ENCODE measurements at places on chromosomes 16 and 17. TPM values are rescaled to one million over a fixed set of nuclear protein-coding genes. Genes with fewer than 3 reads are reported as not detected.

DNA sequence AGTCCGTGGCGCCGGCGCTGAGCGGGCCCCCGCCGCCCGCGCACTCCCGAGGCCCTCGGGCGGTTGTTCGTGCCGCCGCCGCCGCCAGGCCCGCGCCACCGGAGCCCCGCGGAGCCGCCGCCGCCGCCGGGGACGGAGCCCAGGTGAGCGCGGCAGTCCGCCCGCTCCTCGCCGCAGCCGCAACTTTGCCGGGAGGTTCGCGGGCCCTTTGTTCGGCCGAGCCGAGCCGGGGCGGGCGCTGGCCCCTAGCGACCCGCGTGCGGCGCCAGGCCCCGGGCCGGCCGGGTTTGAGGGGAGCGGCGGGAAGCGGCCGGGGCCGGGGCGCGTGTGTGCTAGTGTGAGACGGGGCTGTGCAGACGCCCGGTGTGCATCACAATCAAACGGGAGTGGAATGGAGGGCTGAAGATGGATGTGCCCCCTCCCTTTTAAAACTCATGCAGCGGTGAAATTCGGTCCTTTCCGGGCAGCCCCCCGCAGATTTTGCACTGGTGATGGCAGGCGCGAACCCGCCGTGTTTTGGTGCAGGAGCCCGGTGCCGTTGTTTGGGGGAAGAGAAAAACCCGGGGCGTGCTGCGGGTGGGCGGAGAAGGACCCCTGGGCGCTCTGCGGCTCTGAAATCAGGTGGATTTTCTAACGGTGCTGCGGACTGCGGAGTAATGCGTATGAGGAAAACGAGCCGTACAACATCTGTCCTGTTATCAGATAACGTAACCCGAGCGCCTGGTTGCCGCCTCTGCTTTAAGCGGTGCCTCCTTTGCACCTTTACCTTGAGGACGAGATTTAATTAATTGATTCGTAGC is 823 bp downstream of the TNRC6C start:
- peaks cover 13% of the 10 kb centered on the region for H3K36me3 ChIP-seq
- H3K27ac ChIP-seq = peak overlapping the region; percentile 92
- DNase-seq = peak; percentile 43
- H3K4me1 ChIP-seq = peaks cover 54% of the 10 kb centered on the region

- no peak overlapping the region for H3K27ac ChIP-seq
- peaks cover 38% of the 10 kb centered on the region for H3K27me3 ChIP-seq
- no peak overlapping the region for H3K4me3 ChIP-seq
- H3K4me1 ChIP-seq = peaks cover 28% of the 10 kb centered on the region
These were observed 11.7 kb upstream of the ANKRD40CL start for GRCh38 chr17:50778988-50779387.

DNA sequence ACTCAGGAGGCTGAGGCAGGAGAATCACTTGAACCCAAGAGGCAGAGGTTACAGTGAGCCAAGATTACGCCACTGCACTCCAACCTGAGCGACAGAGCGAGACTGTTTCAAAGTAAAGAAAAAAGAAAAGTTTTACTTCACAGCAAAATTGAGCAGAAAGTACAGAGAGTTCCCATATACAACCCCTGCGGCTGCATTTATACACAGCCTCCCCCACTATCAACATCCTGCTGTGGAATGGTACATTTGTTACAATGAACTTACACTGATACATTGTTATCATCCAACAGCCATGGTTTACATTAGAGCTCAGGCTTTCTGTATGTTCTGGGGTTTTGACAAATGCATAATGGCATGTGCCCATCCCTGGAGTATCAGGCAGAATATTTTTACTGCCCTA is 2.6 kb upstream of the MTHFSD start:
- H3K4me3 ChIP-seq = no peak overlapping the region
- H3K27me3 ChIP-seq = peaks cover 11% of the 10 kb centered on the region
- peaks cover 8% of the 10 kb centered on the region for H3K36me3 ChIP-seq
- no peak overlapping the region for H3K27ac ChIP-seq

DNA sequence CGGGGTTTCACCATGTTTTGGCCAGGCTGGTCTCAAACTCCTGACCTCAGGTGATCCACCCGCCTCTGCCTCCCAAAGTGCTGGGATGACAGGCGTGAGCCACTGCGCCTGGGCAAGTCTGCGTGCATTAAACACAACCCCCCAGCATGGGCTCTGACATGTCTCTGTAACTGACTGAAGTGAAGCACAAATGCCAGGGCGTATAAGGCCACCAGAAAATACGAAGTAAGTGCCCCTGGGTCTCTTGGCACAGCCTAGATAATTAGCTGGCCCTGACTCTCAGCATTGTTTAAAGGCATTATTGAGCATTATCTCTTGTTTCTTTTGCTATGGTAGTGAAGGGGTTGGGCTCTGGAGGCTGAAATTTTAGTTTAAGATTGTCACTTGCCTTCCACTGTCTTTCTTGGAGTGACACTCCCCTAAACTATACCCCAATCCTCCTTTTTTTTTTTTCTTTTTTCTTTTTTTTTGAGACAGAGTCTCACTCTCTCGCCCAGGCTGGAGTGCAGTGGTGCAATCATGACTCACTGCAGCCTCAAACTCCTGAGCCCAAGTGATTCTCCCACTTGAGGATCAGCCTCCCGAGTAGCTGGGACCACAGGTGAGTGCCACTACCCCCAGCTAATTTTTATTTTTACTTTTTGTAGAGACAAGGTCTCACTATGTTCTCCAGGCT is 8.2 kb upstream of the SEC14L1 start:
- DNase-seq = no peak
- H3K36me3 ChIP-seq = peaks cover 12% of the 10 kb centered on the region
- H3K4me1 ChIP-seq = peaks cover 42% of the 10 kb centered on the region
- no peak overlapping the region for H3K27ac ChIP-seq
- H3K27me3 ChIP-seq = no peaks in the 10 kb centered on the region
- no peak overlapping the region for H3K4me3 ChIP-seq

GRCh38 chr17:66779237-66779606 is 55.7 kb upstream of the CACNG5 start:
- H3K27ac ChIP-seq = no peak overlapping the region
- no peaks in the 10 kb centered on the region for H3K4me1 ChIP-seq
- peaks cover 24% of the 10 kb centered on the region for H3K36me3 ChIP-seq
- no peak overlapping the region for H3K4me3 ChIP-seq

CLEC18A gene
- total RNA-seq = 1.0 TPM

NGFR gene
- 0.07 TPM for total RNA-seq
